HFFc6 (cell line): ENCODE measurements at places on chromosomes 6 and 20.

DNA sequence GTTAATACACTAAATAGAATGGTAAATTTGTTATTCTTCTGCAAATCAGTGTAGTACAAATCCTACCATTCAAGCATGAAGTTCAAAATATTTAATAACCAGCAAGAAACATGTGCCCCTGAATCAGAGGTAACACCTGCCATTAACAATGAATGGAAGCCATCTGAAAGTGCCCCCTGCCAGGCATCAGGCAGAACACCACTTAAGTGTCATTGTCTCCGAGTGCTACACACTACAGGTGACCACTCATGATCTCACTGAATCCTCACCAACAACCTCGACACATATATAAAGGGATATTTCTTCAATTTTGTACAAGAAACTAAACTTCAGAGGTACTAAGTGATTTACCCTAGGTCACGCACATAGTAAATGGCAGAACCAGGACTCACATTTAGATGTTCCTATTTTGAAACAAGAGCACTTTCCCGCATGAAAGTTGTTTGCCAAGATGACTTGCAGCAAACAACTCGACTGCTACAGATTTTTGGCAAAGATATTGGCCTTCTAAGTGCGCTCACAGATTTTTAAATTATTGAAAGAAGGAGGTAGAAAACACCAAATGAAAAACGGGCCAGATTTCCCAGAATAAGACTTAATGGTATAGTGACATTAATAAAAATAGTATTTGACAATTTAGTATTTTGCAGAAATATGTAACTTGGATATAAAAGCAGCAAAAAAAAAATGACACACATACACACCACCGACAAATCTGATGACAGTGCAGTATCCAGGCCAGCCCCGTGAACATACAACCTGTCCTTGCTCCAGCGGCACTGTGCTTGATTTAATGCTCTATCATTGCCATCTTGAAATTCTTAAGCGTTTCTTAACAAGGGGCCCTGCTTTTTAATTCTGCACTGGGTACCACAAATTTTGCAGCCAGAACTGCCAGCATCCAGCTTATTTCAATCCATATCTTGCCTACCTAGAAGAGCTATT, 274.5 kb downstream of the ALDH8A1 start:
- no peak for DNase-seq
- peaks cover 56% of the 10 kb centered on the region for H3K4me1 ChIP-seq
- no peak overlapping the region for H3K27ac ChIP-seq
- no peaks in the 10 kb centered on the region; the same call in 1 of the 2 replicates for H3K36me3 ChIP-seq

DNA sequence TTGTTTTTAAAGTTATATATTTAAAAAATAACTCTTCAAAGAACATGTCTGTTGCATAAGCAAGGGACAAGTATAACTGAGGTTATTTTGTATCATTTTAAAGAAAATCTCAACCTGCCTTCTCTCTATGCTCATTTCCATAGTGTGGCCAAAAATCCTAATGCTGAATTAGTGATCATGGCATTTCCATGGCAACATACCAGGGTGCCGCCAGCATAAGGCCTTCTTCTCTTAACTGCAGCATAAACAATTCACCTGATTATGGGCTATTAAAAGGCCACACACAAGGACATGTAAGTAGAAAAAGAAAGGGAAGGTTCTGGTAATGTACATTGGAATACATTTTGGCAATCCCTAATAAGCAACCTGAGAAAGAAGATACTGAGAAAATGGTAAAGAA, 95.1 kb upstream of the RNF217 start:
- H3K36me3 ChIP-seq = no peaks in the 10 kb centered on the region
- H3K27ac ChIP-seq = no peak overlapping the region
- H3K4me1 ChIP-seq = peaks cover 31% of the 10 kb centered on the region
- no peak for DNase-seq

DNA sequence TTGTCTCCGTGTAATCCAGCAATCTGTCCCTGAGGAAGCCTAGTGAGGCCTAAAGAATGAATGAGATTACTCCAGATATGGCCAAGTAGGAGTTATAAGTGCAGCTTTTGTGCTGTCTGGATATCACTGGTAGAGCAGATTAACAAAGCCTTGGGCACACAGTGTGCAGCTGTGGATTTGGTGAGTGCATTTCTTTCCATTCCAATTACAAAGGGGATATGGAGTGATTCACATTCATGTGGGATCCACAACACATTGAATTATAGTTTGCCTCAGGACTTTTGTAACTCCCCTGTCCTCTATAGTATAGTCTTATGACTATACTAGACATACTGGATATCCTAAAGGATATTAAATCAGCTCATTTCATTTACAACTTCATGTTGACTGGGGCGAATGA, 47.1 kb downstream of the HLA-F start:
- no peak overlapping the region for H3K27ac ChIP-seq
- H3K4me1 ChIP-seq = peaks cover 2% of the 10 kb centered on the region; the same call in 1 of the 2 replicates
- H3K4me3 ChIP-seq = no peak overlapping the region
- DNase-seq = no peak
- H3K27me3 ChIP-seq = peaks cover 16% of the 10 kb centered on the region

DNA sequence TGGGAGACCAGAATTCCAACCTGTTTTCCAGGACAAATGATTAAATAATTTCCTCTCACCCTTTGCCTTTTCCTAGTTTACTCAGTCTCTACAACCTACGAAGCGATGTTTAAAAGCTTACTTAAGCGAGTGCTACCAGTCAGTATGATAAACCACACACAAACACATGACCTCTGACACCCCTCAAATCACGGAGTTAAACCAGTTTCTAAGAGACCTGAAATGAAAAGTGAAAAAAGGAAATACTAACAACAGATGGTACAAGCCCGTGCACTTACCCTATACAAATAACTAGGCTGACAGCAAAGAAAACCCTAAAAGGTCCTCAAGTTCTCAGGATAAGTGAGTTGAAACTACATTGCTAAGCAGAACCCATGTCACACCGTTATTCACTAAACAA, 7.7 kb downstream of the TNFRSF21 start:
- H3K4me1 ChIP-seq = no peaks in the 10 kb centered on the region; the same call in 1 of the 2 replicates
- DNase-seq = no peak
- H3K27ac ChIP-seq = no peak overlapping the region
- no peaks in the 10 kb centered on the region; the same call in 1 of the 2 replicates for H3K27me3 ChIP-seq

DNA sequence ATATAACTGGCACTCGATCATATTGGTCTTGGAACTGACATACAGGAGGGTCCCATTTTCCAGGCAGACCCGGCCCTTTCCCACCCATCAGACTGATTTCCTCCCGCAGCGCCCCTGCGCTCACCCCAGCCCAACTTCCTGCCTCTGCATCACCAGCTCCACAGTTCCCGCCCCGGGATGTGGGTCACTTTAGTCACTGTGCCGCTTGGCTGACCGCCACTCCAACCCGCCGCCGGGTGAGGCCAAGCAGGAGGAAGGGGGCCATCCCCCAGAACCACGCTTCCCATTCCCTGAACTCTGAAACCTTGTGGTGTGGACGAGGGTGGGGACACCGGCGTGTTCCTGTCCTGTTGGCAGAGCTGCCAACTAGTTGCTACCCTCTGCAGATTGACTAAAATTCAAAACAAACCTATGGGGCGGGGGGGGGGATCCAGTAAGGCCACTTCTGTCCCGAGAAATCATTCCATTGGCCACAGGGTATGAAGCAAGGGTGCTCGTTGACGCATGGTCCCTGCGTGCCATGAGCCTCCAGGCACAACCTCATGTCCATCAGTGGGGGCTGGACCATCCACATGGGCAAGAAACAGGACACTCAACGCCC, 12.3 kb downstream of the TGM2 start:
- H3K4me1 ChIP-seq = peaks cover 30% of the 10 kb centered on the region
- peak overlapping the region; percentile 42; the same call in 1 of the 2 replicates for H3K4me3 ChIP-seq
- no peak for DNase-seq
- no peaks in the 10 kb centered on the region; the same call in none of the 2 replicates for H3K27me3 ChIP-seq
- H3K27ac ChIP-seq = peak overlapping the region; percentile 72; the same call in 1 of the 2 replicates

- H3K36me3 ChIP-seq = no peaks in the 10 kb centered on the region
- H3K27me3 ChIP-seq = peaks cover 43% of the 10 kb centered on the region
- H3K4me3 ChIP-seq = no peak overlapping the region
- DNase-seq = no peak
- 0 out of 2 replicates have a peak, but pooled peaks cover 5% of the 10 kb centered on the region for H3K4me1 ChIP-seq
These were observed 2.7 kb downstream of the KCNB1 start for GRCh38 chr20:49479785-49480184.

DNA sequence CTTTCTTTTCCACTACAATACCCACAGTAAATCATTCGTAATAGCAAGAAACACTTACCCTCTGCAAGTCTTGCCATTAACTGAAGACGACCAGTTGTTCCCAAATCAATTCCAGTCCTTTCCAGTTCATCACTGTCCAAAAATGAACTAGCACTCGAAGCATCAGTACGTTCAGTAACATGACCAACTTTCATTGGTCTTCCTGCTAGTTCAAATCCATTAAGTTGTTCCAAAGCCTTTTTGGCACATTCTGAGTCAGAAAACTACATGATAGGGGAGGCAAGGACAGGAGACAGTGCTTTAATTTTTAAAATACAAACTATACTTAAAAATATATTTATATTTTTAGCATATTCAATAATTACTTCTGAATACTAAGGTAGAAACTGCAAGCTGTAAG, 14.9 kb downstream of the ROMO1 start:
- no peak for DNase-seq
- no peak overlapping the region for H3K4me3 ChIP-seq
- H3K4me1 ChIP-seq = peaks cover 37% of the 10 kb centered on the region
- H3K27me3 ChIP-seq = peaks cover 7% of the 10 kb centered on the region
- H3K27ac ChIP-seq = peak overlapping the region; percentile 6; the same call in 1 of the 2 replicates

DNA sequence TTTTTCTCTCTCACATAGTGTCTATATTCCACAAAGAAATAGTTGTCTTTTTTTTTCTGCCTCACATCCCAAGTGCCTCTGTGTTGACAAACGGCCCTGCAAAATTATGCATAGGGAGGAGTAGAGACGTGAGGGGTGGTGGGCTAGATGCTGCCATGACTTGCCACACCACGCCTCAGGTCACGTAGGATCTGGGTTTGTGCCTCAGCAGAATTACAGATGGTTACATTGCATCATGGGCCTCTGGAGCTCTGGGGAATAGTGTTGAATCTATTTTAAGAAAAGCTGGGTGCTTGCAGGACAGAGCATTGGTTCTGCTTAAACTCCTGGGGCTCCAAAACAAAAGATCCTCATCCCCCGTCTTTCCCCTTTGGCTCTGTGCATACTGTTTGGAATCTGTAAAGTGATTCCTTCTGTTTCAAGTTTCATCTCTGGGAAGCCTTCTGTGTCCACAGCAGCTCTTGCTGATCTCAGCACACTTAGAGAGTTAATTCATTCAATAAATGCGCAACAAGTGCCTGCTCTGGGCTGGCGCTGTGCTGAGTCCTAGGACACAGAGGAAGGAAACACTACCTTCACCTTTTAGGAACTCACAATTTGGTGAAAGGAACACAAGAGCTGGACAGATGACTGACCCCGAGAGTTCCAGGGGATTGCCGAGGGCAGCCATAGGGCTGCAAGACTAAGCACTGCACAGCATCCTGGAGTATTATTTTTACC, 2.4 kb downstream of the FANCE start:
- peak overlapping the region; percentile 15; the same call in 1 of the 2 replicates for H3K27ac ChIP-seq
- peak overlapping the region; percentile 87 for H3K4me3 ChIP-seq
- peaks cover 29% of the 10 kb centered on the region for H3K4me1 ChIP-seq
- H3K36me3 ChIP-seq = 0 out of 2 replicates have a peak, but pooled peaks cover 11% of the 10 kb centered on the region

DNA sequence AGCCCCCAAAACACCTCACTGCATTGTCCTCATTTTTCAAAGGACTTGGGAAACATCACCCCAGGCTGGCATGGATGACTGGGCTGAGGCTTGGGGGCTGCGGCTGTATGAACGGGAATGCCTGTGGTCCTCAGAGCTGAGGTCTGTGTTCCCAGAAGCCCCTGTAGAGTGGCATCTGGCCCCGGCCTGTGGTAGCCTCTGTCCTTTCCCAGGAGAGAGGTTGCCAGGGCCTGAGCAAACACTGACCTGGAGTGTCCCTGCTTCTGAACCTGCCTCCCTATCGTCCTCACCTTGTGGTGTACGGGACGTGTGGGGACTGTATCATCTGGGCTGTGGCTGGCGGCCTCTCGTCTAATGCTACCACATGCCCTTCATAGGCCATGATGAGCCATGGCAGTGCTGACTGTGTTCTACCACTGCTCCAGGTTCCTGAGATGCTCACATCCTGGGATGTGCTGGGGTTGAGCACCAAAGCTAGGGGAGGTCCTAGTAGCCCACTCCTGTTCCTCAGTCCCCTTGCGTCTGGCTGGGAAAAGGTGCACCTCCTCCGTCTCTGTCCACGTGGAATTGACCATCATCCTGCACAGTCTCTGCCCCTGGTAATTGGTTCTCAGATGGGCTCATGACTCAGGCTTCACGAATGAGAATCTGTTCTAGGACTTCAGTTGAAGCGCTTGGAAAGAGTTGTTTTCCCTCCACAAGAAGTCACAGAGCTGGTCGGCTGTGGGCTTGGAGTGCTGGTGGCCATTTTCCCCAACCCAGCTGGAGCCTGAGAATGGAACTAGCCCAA, 27.6 kb downstream of the PHACTR3 start:
- H3K27me3 ChIP-seq = peaks cover 2% of the 10 kb centered on the region; the same call in 1 of the 2 replicates
- no peak for DNase-seq
- no peak overlapping the region for H3K27ac ChIP-seq
